A172 (cell line): ENCODE measurements at places on chromosomes 13 and 19. TPM values are rescaled to one million over a fixed set of nuclear protein-coding genes. Genes with fewer than 3 reads are reported as not detected.

The AXL gene
- 418 and 457 TPM in 2 replicates for total RNA-seq

DNA sequence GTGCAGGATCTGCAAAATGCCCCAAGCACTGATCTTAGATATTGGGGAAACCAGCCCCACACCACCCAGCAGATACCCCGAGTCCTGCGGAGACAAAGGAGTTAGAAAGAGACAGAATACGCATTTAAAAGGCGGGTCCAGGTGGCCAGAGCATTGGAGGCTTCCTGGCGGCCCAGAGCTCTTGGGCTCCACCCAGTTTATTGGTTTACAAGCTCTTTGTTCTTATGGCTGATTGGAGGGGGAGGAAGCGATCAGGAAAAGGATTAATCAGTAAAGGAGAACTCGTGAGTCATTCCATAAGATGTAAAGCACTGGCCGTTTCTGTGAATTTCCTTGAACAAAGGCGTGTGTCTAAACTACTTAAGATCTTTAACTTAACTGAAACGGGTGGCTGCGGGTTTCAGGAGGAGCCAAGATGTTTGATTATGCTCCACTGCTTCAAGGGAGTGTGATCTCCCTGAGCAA, 926 bp downstream of the ZNF587 start:
- peak; percentile 72 for DNase-seq

DNA sequence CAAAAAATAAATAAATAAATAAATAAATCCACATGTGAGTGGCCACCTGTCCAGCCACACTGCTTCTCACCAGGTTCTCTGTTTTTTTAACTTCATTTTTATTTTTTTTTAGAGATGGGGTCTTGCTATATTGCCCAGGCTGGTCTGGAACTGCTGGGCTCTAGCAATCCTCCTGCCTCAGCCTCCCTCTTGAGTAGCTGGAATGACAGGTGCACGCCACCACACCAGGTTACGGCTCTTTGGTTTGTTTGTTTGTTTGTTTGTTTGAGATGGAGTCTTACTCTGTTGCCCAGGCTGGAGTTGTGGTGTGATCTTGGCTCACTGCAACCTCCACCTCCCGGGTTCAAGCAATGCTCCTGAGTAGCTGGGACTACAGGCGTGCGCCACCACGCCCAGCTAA, 94.5 kb upstream of the CACNA1A start:
- DNase-seq, result no peak

DNA sequence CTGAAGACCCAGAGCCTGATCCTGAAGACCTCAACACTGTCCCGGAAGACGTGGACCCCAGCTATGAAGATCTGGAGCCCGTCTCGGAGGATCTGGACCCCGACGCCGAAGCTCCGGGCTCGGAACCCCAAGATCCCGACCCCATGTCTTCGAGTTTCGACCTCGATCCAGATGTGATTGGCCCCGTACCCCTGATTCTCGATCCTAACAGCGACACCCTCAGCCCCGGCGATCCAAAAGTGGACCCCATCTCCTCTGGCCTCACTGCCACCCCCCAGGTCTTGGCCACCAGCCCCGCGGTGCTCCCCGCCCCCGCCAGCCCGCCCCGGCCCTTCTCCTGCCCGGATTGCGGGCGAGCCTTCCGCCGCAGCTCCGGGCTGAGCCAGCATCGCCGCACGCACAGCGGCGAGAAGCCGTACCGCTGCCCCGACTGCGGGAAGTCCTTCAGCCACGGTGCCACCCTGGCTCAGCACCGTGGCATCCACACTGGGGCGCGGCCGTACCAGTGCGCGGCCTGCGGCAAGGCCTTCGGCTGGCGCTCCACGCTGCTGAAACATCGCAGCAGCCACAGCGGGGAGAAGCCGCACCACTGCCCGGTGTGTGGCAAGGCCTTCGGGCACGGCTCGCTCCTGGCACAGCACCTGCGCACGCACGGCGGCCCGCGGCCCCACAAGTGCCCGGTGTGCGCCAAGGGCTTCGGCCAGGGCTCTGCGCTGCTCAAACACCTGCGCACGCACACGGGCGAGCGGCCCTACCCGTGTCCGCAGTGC, 2.9 kb upstream of the MCOLN1 start:
- DNase-seq, result no peak

The ZNF729 gene
- total RNA-seq, result not detected in 2 replicates

The SLC27A5 gene
- total RNA-seq, result 2.8 and 6.6 TPM in 2 replicates
